ENCODE measurements at places on chromosomes 2 and 18.

- no peak for DNase-seq
Observed at GRCh38 chr2:25275575-25275965, 66.2 kb downstream of the DNMT3A start.

- DNase-seq, result no peak
Observed at GRCh38 chr2:44965684-44966083, 24.2 kb downstream of the SIX3 start.

- DNase-seq, result no peak
Observed at GRCh38 chr2:235945608-235946140, 222.5 kb downstream of the GBX2 start.

DNA sequence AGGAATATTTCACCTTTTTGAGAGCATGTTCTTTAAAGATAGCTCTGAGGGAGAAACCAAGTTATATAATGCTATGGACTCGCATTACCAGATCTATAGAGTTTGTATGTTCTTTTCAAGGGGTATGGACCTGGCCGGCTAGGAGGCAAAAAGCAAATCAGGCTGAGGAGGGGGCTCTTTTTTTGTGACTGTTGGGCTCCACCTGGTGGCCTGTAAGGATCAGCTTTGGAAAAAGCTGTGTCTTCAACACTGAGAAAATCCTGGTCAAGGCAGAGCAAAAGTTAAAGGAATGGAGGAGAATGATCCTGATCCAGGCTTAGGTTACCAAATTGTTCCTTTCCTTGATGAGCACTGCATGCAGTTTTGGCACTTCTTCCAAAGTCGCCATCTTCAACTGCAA, 180.5 kb downstream of the DIS3L2 start:
- peak; percentile 1 for DNase-seq

Data from NCI-H446 treated with DMSO at 0.1 percent for 48 hours (cell line).